ENCODE measurements at places on chromosomes 12 and 14. TPM values are rescaled to one million over a fixed set of nuclear protein-coding genes. Genes with fewer than 3 reads are reported as not detected.

GRCh38 chr12:100251917-100252316 is 15.0 kb downstream of the DEPDC4 start:
- DNase-seq, result no peak

DNA sequence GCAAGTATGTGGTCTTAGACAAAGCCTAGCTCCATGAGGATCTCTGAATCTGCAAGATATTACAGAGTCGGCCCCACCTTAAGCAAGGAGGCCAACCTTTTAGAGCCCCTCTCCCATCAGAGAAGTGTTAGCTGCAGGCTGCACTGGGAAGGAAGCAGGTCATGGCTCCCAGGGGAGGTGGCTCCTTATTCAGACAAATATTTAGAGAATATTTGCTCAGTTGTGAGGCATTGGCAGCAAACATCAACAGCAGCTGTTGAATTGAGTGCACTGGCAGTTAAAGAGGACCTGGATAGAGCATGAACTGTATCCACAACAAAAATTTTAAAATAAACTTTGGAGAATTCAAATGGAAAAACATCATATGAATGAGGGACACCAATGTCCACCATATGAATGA is 44.7 kb downstream of the FSCB start:
- no peak for DNase-seq

MYO1H gene
- total RNA-seq, result not detected

DNA sequence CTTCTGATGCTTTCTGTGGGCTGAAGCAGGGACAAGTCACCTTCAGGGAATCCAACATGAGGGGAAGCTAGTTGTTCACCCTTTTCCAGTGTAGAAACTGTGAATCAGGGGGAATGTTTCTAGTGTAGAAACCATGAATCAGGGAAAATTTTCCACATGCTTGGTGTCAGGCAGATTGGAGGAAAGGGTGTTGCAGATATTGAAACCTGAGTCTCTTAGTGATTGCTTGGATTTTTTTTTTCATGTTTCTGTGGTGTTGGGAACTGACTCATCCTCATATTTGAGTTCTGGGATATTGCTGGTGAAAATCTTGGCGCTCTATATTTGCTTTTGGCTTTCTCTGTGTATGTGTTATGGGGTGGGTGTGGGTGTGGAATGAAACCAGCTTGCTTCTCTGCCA is 144.5 kb upstream of the FBXO33 start:
- no peak for DNase-seq

GRCh38 chr12:127813147-127813546 is 453.8 kb upstream of the TMEM132C start:
- no peak for DNase-seq

- DNase-seq, result no peak
These were observed 2.4 kb downstream of the RILPL1 start for GRCh38 chr12:123531091-123531490.
